ENCODE measurements at places on chromosomes 12 and 14.

- no peak for DNase-seq
These were observed 7.4 kb downstream of the RAN start for GRCh38 chr12:130879212-130879686.

GRCh38 chr14:34214961-34215360 lies 247.1 kb downstream of the SPTSSA start:
- DNase-seq: no peak

- DNase-seq: no peak
These were observed 108.7 kb upstream of the HIF1A start for GRCh38 chr14:61586544-61587055.

GRCh38 chr14:72401101-72401625 lies 468.9 kb downstream of the RGS6 start:
- DNase-seq: no peak

DNA sequence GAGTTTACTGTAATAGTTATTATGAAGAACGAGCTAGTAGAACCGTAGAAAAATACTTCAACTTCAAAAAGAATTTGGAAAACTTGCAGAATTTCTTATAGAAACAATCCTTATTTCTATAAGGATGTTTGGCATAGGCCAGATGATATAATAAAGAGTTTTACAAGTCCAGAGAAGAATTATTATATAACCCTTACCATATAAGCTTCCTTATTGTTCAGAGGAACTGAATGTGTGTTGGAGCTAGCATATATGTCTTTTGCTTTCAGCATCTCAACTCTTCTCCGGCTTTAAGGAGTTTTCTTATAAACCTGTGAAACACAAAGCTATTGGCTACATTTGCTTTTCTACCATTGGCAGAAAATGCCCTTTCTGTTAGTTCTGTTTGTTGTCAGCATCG lies 178.0 kb upstream of the E2F7 start:
- no peak for DNase-seq

DNA sequence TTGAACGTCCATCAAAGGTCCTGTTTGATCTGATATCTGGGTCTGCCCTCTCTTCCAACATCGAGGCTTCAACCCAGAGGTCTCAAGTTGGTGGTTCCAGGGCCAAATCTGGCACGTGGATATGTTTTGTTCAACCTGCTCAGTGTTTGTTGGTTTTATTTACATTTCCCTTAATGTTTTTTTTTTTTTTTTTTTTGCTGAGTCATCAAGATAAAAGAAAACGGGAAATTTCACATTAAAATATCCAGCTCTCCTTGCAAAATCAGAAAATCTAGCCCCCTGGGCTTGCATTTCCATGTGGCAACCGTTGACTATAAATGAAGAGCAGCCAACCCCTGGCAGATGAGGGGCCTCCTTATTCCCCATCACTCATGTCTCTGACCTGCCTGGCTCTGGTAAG lies 765.6 kb upstream of the TBX3 start:
- no peak for DNase-seq

DNA sequence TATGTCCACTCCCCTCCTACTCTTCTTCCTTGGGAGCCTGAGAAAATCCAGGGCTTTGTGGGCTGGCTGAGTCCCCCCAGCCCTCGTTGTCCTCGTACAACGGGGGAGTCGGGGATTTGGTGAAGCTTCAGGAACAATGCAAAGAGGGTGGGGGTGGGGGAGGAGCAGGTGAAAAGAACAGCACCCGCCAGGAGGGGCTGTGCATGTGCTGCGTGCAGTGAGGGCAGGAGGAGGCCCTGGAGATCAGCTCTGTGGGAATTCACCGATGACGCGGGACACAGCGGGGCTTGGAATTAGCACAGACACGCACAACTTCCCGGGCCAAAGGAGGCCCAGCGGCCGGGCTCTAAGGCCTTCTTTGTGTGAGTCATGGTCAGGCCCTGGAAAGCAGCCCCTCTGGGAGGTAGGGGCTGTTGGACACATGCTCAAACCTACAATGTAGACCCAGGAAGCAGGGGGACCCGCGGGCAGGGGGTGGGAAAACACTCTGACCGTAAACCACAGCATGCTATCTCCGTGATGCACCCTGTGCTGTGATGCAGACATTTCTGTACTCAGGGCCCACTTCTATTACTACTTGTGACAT lies 32.8 kb downstream of the RBM19 start:
- peak; percentile 80 for DNase-seq

DNA sequence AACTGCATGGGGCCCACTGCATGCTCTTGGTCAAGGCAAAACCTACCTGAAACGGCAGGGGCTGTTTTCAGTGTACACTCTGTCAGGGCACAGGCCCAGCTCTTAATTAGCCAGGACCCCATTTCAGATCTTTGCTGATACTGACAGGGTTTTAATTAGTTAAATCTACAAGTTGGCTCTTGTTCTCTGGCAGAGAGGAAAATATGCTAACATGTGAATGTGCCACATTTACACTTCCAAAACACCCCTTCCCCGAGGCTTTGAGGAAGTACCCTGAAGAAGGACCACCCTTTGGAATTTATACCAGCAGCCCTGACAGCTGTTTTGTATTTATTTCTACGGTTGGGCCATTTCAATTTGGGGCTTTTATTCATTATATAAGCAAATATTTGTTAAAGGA lies 66.3 kb downstream of the OTX2 start:
- DNase-seq: no peak

DNA sequence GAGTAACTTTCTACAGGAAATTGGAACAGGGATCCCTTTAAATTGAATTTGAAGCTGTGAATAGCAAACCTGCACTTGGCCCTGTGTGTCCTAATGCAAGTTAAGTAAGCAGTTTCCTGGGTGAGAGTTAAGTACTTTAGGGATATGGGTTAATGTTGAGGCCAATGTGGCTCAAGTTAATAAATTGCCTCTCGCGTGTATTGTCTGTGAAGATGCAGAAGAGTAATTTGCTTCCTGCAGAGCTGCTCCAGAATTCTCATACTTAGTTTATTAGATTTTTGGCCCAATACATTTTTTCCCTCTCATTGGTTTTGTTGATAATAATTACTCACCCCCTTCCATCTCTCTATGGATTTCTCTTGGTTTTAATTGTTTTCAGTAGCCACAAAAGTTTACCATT lies 86.5 kb downstream of the SLC25A47 start:
- no peak for DNase-seq

DNA sequence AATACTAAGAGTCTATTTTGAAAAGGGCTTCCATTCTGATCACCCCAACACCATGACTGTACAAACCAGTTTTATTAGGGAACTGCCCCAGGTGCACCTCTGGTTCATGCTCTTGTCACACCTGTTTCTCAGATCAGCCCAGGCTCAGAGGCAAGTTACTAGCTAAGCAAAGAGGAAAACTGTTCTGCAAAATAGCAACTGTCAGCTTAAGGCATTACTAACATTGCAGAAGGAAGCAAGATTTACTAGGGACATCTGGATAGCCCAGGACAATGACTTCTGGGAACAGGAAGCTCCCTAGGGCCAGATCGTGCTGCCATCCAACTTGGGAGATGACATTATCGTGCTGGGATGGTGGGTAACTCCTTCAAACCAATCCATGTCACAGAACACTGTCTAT lies 30.1 kb downstream of the ANAPC7 start:
- DNase-seq: no peak

DNA sequence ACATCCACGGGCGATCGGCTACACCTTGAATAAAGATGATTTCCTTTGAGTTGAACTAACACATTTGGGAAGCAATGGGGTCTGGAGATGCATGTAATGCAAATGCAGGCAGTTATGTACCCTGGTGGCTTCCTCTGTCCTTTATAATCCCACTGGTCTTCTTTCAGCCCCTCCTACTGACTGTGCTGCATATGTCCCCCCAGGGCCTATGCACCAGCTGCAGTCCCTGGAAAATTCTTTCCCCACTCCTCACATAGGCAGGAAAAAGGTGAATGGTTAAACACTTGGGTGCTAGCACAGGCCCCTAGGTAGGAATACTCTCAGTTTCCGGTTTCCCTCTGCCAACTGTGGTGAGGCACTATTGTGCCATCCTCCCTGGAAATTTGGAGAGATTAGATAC lies 294.8 kb upstream of the SOX5 start:
- DNase-seq: no peak

- DNase-seq: no peak
These were observed 7.3 kb upstream of the TNFAIP2 start for GRCh38 chr14:103115845-103116572.

GRCh38 chr12:15534322-15534721 lies 212.0 kb downstream of the PTPRO start:
- no peak for DNase-seq

DNA sequence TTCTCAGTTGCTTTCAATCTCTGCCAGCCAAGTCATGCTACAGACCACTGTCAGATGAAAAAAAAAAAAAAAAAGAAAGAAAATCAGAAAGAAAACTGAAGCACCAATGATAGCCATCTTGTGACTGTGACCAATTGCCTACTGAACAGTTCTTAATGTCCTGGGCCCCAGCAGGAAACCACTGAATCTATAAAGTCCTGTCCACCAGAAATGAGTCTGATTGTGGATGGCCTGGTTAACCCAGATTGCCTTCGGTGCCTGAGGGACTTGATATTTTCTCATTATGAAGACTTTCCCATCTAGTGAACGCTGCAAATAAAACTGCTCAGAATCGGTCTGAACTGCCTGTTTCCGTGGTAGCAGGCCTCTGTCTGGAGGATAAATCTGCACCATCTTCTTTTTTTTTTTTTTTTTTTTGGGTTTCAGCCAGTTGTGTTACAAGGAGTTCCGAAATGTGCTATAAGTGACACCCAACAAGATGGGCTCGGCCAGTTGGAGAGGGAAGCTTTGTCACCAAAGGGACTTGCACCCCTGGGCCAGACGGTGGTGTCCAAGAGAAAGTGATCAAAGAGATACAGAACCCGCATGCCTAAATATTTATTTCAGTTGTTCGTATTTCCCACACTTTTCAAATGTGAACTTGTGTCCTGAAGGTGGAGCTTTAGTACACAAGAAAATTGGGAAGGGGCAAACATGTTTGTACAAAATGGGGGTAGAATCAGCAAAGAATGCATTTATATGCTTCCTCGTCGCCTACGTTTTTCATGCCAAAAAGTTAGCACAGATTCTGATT lies 3.0 kb upstream of the PLXNC1 start:
- DNase-seq: peak; percentile 33

GRCh38 chr14:64620910-64621309 lies 71.1 kb downstream of the PPP1R36 start:
- no peak for DNase-seq

- peak; percentile 85 for DNase-seq
These were observed 9.2 kb downstream of the HOXC8 start for GRCh38 chr12:54017878-54018467.

GRCh38 chr12:47964106-47964728 lies 821 bp downstream of the TMEM106C start:
- no peak for DNase-seq

- no peak for DNase-seq
These were observed 92.5 kb downstream of the SSPN start for GRCh38 chr12:26287671-26288381.

DNA sequence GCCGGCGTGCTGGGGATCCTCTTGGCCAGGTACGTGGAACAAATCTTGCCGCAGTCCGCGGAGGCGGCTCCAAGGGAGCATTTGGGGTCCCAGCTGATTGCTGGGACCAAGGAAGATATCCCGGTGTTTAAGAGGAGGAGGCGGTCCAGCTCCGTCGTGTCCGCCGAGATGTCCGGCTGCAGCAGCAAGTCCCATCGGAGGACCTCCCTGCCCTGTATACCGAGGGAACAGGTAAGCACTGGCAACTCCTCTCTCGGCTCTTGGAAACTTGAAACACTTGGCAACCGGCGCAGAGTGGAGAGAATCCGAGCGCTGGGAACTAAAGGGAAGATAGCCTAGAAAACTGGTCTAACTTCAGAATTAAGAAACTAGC lies 1.7 kb downstream of the PDE3A start:
- no peak for DNase-seq

DNA sequence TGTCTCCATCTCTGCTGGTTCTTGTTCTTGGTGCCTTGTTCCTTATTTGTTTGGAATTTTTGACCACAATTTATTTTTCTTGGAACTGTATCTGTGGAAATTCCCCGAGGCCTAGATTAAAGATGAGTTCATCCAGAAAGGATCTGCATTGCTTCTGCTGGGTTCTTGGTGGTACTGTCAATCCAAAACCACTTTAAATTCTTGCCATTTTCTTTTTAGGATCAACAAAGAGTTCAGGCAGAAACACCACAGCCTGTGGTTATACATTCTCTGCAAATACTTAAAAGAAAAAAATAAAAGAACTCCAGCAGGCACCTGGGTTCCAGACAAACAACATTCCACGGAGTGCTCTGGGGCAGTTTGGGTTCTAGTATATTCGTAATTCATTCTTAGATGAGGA lies 6.0 kb upstream of the VAMP1 start:
- no peak for DNase-seq

DNA sequence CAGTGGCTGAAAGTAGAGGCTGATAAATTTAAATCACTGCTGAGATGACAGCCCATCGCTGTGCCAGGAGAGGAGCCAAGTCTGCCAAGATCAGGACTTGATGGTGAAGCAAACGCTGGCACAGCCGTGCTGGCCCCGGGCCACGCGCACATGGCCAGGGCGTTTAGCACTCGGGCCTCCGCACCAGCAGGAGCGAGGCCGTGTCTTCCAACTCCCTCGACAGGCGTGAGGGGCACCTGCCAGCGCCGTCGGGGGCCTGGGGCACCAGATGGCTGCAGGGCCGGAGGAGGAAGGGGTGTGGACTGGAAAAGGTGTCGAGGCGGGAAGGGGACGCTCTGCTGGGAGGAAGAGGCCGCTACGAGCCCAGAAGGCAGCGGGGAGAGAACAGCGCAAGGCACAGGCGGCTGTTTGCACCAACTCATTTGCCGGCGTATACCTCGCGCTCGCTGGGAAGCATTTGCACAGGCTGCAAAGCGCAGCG lies 29.5 kb downstream of the RIMBP2 start:
- no peak for DNase-seq

All from skeletal muscle cell (primary cell).